NCI-H460 (cell line): ENCODE measurements at places on chromosomes 11 and 22.
A peak's percentile ranks its signal among the peaks of the same experiment; 100 is the strongest.

DNA sequence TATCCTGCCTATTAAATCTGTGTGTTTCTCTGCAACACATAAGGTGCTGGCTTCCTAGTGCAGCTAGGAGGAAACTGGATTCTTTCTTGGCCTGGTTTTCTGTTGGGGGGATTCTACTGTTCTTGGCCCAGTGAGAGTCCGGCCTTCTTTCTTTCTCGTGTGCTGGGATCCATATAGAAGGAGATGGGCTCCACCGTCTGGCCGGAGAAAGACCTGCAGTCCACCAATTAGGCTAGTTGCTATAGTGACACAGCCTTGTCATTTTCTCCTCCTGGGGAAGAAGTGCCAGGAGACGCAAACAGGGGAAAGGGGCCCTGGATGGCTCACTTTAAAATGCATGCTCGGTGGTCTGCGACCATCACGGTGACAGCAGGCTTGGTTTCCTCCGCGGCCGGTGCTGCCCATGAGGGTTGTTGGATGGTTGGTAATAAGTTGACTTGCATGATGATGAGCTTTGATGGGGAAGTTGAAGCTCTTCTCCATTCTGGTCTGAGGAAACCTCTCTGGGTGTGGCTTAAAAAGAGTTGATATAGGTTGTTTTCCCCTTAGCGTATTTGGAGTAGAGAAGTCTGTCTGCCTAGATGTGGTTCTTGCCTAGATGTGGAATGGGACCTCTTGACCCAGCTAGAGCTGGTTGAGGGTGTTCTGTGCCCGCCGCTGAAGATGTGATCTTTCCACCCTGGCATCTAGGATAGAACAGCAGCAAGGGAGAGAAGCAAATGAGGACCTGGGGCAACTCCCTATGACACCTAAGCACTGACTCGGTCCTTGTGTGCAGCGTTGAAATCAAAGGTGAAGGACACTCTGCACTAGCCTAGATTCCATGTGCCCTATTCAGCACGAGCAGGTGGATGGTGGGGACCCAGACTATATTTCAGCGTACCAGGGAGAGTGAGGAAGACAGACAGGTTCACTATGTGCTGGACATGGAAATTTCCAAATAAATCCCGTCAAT, 1335.0 kb downstream of the BRD1 start:
- peak; percentile 63 for DNase-seq

- DNase-seq = no peak
These were observed 122.6 kb downstream of the CCDC81 start for GRCh38 chr11:86497310-86497709.

DNA sequence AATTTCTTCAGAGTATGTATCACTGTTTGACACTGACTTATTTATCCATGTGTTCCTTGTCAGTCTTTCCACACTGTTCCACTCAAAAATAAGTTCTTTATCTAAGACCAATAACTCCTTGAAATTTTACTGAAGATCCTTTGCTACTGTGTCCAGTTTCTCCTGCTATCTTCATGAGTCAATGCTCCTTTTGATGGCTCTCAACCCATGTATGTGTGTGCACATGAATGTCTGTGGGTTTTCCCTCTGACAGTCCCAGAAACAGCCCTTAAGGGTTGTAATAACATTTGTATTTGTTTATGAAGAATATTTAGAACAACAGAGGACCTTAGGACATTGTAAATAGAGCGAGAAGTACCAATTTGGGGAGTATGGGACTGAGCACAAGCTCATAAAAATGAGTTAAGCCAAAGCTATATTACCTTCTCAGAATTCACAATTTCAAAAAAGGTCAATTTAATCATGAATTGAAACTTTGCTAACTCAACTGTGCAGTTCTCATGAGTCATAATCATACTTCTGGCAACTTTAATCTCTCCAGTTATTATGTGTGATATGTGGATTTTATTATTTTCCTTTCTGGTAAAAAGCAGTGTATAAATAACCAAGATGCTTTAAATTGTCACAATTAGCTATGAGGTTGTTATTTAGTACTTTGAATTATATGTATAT, 533.6 kb downstream of the CNTN5 start:
- DNase-seq = no peak

GRCh38 chr11:83312430-83312829, 26.3 kb upstream of the CCDC90B start:
- DNase-seq = no peak

- no peak for DNase-seq
These were observed 256.8 kb downstream of the TBC1D22A start for GRCh38 chr22:47019012-47019790.
